ENCODE measurements at places on chromosomes 1 and 21. TPM values are rescaled to one million over a fixed set of nuclear protein-coding genes. Genes with fewer than 3 reads are reported as not detected.

GRCh38 chr1:162179121-162179520, 109.6 kb downstream of the NOS1AP start:
- no peak for DNase-seq

GRCh38 chr1:111369177-111369576, 58.4 kb downstream of the OVGP1 start:
- DNase-seq: no peak

GRCh38 chr1:93798291-93798690, 80.7 kb downstream of the DNTTIP2 start:
- DNase-seq: no peak

GRCh38 chr1:53967409-53968124, 21.4 kb downstream of the LRRC42 start:
- no peak for DNase-seq

- DNase-seq: no peak
Measured at GRCh38 chr1:147169171-147169570, 3.1 kb downstream of the PRKAB2 start.

The AIRE gene
- total RNA-seq: 0.24 TPM

- no peak for DNase-seq
Measured at GRCh38 chr21:45457161-45457831, 52.3 kb downstream of the COL18A1 start.

DNA sequence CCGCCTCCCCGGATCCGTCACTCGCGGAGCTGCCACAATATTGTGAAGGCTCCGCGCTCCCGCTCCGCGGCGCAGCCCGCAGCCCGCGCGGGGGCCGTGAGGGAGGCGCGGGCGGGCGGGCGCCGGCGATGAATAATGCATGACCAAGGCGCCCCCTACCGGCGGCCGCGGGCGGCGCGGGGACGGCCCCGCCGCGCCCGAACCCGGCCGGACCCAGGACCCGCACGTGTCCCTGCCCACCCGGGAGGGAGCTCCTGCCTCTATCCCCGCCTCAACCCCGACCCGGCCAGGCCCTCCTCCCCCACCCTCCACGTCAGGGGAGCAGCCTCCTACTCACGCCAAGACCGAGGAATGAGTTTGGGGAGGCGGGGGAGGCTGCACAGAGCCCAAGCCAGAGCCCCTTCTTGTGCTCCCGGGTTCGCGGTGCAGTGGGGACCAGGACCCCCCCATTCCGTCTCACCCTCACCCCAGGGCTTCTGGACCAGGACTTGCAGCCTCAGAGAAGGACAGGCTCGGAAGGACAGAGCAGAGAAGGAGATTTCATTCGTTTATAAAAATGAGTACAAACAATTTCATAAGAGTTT, 70.8 kb upstream of the CASZ1 start:
- DNase-seq: peak; percentile 67

- no peak for DNase-seq
Measured at GRCh38 chr1:61053226-61053711, 29.1 kb upstream of the NFIA start.

The ITLN2 gene
- not detected for total RNA-seq

DNA sequence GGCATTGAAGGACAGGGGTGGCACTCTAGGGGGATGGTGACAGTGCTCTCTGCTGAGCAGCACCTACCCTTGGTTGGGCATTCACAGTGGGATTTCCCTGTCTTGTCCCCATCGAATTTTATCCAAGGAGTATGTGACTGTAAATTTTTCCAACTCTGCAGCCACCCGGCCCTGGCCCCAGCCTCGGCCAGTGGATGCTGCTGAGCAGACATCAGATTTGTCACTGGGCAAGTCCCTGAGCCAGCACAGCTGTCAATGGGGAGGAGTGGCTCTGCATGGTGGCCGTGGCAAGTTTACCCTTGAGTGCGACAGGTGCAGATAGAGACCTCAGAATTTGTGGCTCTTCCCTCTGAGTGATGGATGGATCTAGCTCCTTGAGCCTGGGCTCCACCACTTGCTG, 240.2 kb upstream of the CSF3R start:
- no peak for DNase-seq

GRCh38 chr1:71339238-71339637, 258.4 kb upstream of the ZRANB2 start:
- no peak for DNase-seq

- DNase-seq: no peak
Measured at GRCh38 chr1:21914880-21915640, 22.1 kb downstream of the HSPG2 start.

DNA sequence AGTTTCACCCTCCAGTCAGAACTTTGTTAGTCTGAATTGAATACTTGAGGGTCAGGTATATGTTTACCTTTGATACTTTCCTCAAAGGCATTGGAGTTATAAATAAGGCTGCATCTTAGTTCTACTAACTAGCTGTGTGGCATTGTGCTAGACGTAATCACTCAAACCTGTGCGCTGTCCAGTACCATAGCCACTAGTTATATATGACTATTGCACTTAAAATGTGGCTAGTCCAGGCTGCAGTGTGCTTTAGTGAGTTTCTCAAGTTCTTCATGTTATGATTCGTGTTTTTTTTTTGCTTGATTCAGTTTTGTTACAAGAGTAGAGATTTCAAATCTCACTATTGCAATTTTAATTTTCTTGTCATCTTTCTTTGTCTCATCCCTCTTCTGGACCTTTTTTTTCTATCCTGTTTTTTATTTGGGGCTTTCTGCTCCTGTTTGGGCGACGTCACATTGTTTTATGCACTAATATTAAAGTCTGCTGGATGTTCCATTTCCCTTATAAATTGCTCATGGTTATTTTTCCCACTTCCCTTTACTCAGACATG, 5.7 kb downstream of the MAN1A2 start:
- no peak for DNase-seq

The CHRNB2 gene
- not detected for total RNA-seq

The MLLT11 gene
- 1.1 TPM for total RNA-seq

DNA sequence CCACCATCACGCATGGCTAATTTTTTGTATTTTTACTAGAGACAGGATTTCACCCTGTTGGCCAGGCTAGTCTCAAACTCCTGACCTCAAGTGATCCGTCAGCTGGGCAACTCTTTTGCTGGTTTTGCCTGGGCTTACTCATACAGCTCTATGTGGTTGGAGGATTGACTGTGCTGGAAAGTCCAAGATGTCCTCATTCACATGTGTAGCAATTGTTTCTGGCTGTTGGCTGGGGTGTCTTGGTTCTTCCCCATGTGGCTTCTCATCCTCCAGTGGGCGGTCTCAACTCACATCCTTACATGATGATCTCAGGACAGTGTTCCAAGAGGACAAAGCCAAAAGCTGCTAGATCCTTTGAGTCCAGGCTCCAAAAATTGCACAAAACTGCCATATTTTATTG, 53.3 kb downstream of the TEX35 start:
- no peak for DNase-seq

- DNase-seq: no peak
Measured at GRCh38 chr1:233373226-233373625, 45.7 kb downstream of the MAP3K21 start.

DNA sequence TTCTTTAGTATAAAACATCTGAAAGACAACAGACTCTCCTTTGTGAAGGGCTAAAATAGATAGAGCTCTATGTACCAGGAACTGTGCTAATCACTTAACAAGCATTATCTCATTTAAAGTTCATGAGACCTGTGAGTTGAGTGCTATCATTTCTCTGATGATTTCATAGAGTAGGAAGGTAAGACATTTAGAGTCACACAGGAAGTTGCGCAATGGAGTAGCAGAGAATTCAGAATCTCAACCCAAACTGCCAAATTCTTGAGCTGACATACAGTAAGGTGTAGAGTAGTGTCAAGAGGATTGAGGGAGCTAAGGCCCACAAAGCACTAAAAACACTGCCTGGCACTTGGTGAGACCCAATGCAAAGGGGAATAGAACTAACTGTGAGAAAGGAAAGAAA, 384.3 kb downstream of the NTNG1 start:
- no peak for DNase-seq

The CRP gene
- not detected for total RNA-seq

DNA sequence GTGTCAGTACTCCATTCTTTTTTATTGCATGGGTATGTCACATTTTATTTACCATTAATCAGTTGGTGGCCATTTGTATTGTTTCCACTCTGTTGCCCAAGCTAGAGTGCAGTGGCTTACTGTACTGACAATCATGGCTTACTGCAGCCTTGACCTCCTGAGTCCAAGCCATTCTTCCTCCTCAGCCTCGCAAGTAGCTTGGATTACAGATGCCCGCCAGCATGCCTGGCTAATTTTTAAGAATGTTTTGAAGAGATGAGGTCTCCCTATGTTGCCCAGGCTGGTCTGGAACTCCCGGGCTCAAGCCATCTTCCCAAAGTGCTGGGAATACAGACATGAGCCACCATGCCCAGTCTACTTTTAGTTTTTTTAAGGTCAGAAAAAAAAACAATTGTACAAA, 813 bp upstream of the SFT2D2 start:
- DNase-seq: no peak

The C1orf185 gene
- not detected for total RNA-seq

- peak; percentile 87 for DNase-seq
Measured at GRCh38 chr1:178581351-178582303, 68.7 kb downstream of the TEX35 start.

DNA sequence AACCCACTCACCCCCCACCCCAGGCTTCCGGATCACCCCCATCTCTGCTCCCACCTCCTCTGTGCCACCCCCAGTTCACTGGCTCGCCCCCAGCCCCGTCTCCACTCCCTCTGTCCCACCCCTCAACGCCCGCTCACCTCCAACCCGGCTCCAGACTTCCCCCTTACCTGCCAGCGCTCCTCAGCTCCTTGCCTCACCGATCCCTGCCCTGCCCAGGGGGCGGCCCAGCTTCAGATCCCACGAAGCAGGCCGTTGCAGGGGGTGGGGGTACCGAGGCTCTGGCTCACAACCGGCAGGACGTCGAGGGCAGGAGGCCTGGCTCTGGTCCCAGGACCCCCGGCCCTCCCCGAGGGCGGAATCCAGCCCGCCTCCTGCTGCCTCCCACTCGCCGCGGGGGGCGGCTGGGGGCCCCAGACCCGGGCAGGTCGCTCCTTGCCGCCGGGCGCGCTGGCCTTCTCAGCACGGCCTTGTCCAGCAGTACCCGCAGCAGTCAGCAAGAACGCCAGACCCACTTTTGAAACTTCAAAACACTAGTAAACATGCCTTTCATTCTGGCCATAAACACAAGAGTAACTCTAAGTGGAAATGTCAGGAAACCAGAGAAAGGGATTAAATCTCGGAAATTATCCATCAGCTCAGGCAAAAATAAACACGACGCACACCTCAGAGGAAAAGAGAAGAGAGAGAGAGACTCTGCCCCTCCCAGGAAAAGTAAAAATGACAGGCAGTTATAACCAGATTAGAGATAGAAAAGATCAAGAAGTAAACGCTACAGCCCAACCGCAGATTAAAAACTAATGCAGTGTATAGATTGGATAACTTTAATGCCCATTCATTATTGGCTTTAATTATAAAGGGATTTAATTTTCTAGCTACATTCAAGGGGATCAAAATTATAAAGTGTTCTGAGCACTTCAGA, 1.0 kb upstream of the FAM89A start:
- DNase-seq: no peak

- no peak for DNase-seq
Measured at GRCh38 chr1:223312705-223313414, 51.1 kb downstream of the SUSD4 start.

DNA sequence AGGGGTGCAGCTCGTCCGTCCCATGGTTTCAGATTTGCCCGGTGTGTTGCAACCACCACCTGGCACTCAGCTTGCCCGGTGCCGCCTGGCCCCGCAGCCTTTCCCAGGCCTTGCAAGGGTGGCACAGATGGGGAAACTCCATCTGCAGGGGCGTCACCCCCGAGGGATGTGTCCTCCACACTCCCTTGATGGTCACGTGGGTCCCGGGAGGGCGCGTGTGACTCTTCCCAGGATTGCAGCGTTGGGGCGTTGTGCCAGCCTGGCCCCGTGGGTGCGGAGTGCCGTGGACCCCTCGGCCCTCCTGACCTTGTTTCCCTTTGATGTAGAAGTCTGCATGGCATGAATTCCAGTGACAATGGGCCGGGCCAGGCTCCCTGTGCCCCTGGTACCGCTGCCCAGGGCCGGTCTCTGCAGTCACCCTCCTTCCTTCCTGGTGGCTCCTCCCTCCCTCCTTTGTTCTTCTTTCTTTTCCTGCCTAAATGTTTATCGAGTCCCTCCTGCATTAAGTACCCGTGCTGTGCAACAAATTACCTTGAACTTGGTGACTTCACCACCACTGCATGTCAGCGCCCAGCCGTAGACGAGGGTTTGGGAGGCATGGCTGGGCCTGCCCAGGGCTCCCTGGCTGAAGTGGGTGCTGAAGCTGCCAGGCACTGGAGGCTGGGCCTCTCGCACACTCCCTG, 22.9 kb downstream of the RRP1 start:
- no peak for DNase-seq

The INSRR gene
- total RNA-seq: not detected

- DNase-seq: no peak
Measured at GRCh38 chr21:36030581-36031189, 29.6 kb downstream of the SETD4 start.

GRCh38 chr1:8747879-8748825, 69.3 kb downstream of the RERE start:
- DNase-seq: no peak

The TNNI3K gene
- 0.52 TPM for total RNA-seq

GRCh38 chr21:32206631-32207405, 72.0 kb downstream of the MIS18A start:
- DNase-seq: no peak

- no peak for DNase-seq
Measured at GRCh38 chr1:160741092-160741501, 2.0 kb downstream of the SLAMF7 start.

- no peak for DNase-seq
Measured at GRCh38 chr1:33314416-33314815, 6.5 kb downstream of the A3GALT2 start.

DNA sequence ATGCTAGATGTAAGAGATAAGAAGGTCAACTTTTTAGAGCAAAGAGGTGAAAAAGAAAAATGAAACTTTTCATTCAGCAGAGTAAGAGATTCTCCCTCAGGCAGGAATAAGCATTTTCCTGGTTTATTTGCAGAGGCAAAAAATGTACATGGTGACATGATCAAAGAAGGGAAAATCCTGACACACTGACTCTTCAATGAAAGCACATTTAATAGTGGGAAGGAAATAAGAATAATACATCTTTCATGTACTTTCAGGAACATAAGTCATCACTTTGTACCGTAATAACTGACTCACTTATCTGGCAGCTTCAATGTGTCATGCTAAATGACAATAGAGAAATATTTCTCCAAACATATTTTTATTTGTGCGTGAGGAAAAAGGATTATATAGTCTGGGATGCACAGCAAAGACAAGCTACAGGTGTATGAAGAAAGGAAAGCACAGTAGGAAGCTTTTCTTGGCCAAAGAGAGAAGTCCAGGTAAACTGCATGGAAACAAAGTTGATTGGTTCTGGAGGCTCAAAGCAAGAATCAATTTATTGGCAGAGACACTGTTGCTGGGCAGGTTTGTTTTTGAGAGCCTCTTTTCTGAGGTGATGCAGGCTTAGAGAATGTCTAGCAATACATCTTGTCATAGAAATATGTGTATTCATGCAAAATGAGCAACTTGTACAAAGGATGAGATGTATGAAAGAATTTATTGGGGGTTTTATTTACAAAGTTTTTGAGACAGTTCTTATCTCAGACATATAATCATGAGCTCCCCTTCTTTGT, 1409.0 kb downstream of the PLA2G4A start:
- DNase-seq: no peak

The GPX7 gene
- total RNA-seq: 21.4 TPM

The PTAFR gene
- 4.7 TPM for total RNA-seq

The ZBED6 gene
- 40.0 TPM for total RNA-seq

- DNase-seq: no peak
Measured at GRCh38 chr21:44425895-44426662, 29.2 kb upstream of the LRRC3 start.

All from B cell (primary cell).